ENCODE measurements at places on chromosomes 16 and 17. TPM values are rescaled to one million over a fixed set of nuclear protein-coding genes. Genes with fewer than 3 reads are reported as not detected.

Gene GNPTG
- 55.1 TPM for total RNA-seq

Gene WFIKKN1
- total RNA-seq: 1.0 TPM

Gene RAPGEFL1
- total RNA-seq: 16.6 TPM

Gene CD300E
- total RNA-seq: 2.8 TPM

DNA sequence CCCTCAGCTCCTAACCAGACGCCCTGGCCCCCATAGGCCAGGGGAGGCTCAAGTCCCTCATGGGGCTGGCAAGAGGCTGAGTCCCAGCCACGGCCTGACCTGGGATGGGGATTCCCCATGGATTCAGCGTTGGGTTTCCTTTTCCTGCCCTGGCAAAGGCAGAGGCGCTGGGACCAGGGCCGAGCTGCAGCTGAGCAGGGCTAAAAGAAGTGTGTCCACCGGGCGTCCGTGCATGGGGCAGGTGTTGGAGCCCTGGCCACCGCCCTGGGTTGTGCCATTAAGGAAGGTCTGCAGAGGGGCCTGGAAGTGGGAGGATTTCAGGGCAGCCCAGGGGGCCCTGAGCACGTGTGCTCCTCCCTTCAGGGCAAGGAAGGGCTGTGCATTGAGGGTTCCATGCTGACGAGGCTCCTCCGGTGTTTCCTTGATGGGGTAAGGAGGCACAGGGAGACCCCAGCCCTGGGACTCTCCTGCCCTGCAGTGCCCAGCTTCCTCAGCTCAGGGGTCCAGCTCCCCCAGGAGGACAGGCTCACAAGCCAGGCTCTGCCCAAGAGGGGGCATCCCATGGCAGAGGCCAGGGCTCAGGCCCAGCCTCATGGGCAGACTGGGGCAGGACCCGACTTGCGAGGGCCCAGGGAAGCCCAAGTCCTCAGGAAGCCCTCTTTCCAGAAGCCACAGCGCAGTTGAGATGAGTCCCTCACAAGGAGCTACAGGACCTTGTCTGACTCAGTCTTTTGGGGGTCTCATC lies 10.1 kb downstream of the TBC1D26 start:
- DNase-seq: no peak

Gene PDILT
- not detected for total RNA-seq

Gene ATXN2L
- 124 TPM for total RNA-seq

DNA sequence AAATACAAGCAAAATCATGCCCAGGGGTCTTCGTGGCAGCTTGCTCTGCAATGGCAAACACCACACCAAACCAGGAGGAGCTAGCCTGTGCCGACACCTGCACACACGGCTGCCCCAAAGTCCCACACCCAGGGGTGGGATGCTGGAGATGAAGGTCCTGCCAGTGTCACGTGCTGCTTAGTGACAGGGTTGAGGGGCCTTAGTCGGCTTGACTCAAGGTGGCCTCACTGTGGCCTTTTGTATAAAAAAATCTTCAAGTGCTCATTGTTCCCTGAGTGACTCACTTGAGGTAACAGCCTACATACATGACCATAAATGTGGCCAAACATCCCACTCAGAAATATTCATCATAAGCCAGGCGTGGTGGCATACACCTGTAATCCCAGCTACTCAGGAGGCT lies 7.3 kb downstream of the TRIM65 start:
- no peak for DNase-seq

DNA sequence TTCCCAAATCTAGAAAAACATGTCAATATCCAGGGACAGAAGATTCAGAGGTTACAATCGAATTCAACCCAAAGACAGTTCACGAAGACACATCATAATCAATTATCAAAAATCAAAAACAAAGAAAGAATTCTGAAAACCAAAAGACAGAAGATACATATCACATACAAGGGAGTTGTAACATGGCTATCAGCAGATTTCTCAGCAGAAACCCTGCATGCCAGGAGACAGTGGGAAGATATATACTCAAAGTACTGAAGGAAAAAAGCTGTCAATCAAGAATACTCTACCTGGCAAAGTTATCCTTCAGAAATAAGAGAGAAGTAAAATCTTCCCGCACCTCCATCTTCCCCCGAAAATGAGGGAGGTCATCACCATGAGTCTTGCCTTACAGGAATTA lies 258.6 kb downstream of the CEP112 start:
- DNase-seq: no peak

- no peak for DNase-seq
These were observed 132.8 kb downstream of the SEC14L1 start for GRCh38 chr17:77273397-77274085.

Gene ELOB
- 146 TPM for total RNA-seq

GRCh38 chr16:49003022-49003421 lies 278.6 kb downstream of the CBLN1 start:
- no peak for DNase-seq

- DNase-seq: no peak
These were observed 31.7 kb downstream of the SGSM2 start for GRCh38 chr17:2369039-2369438.

Gene FBXO39
- total RNA-seq: 2.0 TPM

GRCh38 chr16:84284154-84284722 lies 10.4 kb upstream of the WFDC1 start:
- DNase-seq: peak; percentile 63

DNA sequence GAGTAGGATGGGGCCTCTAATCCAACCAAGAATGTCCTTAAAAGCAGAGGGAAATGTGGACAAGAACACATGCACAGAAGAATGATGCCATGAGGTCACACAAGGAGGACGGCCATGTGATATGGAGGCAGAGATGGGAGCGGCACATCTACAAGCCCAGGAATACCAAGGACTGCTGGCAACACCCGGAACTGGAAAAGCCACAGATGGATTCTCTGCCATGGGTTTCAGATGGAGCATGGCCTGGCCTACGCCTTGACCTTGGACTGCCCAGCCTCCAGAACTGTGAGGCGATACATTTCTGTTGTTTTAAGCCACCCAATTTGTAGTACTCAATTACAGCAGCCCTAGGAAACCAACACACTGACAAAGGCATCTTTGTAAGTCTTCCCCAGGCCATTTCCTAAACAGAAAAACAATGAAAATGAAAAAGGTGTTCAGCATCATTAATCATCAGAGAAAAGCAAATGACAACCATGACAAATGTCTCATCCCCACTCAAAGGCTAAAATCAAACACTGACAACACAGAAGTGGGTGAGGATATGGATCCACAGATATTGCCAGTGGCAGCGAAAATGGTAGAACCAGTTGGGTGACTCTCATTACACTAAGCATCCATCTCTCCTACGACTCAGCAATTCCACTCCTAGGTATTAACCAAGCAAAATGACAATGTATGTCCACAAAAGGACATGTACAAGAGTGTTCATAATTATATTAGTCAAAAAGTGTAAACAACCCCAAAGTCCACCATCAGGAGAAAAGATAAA lies 76.9 kb upstream of the CNEP1R1 start:
- DNase-seq: no peak

DNA sequence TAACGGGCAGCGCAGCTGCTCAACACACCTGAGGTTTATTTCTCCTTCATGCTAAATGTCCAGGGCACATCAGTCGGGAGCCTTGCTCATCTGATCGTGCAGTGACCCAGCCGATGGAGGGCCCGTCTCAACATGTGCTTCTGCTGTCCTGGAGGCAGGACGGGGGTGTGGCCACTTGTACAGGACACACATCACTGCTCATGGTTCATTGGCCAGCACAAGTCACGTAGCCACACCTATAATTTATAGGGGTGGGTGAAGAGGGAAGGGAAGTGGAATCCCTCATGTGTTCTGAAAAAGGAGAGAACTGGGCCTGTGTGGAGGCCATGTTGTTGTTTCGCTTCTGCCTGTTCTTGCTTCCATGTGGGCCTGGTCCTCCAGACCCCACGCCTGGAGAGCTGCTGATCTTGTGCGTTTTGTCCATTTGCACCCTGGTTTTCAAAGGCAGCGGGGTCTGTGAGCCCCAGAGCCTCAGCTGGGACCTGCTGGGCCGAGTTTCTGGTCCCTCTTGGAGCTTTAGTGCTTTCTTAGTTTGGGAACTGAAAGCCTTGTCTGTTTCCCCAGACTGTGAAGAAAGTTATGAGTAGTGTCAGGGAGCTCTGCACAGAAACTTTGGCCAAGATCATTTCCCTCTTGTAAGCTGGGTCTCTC lies 60.5 kb downstream of the CMIP start:
- DNase-seq: peak; percentile 50

DNA sequence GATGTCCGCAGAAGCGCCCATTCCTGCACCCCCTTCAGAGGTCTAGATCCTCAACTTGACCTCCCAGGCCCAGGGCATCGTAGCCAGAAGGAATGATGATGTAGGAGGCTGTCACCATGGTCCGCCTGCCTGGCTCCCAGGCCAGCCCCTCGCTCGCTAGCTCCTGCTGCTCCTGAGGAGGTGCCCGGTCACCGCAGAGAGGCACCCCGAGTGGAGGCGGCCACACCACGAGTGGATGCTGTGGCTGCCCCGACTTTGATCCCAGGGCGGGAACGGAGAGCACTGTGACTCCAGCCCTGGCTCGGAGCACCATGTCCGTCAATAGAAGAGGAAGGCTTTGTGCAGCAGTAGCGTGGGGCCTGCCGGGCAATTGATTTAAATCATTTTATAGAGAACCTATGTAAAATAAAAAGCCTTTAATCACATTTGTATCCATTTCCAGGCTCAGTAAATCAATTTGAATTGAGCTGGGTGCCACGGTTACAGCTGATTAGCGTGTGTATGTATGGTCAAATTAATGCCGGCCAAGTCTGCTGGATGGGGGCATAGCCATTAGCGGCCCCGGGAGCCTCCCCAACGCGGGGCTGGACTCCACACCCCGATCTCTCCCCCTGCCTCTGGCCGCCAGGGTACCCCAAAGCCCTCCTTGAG lies 122.6 kb upstream of the GSE1 start:
- DNase-seq: no peak

- DNase-seq: no peak
These were observed 453.2 kb upstream of the SOX9 start for GRCh38 chr17:71667661-71668060.

Gene CCL8
- 3.6 TPM for total RNA-seq
